ENCODE measurements at places on chromosomes 2 and 18.

- DNase-seq: no peak
These were observed at the start of gene CDH20 for GRCh38 chr18:61333271-61333745. Gene CDH20 (plus strand): TSS chr18:61333430.

GRCh38 chr2:43169099-43169945, 57.1 kb downstream of the ZFP36L2 start:
- no peak for DNase-seq

DNA sequence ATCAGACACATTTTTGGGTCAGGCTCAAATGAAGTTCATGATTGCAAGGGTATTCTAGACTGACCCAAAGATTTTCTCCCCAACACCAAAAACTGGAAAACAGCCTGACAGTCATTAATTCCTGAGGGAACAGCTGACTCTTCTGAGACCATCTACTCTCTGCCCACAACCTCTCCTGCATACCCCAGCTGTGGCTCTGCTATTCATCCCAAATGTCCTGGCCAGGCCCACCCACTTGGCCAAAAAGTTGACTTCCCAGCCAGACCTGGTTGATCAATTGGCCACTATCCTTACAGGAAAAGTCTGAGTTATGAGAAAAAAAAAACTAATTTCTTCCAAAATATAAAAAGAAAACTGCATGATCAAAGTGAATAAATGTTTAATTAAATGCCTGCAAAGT, 103.8 kb upstream of the ST3GAL5 start:
- DNase-seq: no peak

DNA sequence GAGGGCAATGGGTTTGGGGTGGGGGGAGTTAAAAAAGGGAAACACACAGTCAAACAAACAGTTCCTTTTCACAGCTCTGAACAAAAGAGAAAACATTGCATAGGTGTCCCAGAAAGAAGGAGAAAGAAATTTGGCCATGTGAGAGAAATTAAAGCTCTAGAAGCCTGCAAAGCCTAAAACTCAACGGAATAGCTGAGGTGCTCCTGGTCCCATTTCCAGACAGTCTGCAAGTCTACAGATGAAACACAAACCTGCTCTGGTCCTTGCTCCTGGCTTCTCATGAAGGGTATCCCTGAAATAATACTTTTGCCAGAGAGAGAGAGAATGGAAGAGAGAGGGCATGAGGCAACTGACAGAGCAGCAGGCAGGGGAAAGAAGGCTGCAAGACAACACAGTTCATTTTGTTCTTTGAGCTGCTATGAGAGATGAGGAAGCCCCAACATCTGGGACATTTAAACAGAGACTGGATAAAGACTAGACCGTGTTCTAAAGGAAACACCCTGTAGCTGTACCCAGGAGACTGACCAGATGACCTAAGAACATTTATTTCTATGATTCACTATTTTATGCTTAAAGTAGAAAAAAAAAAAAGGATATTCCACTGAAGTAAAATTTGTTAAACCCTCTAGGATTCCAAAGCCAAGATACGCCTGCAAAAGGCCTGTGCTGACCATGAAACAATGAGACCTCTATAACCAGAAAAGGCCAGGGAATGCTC, 57.3 kb upstream of the CYP26B1 start:
- no peak for DNase-seq

GRCh38 chr2:233689031-233689430, 3.7 kb upstream of the UGT1A6 start:
- no peak for DNase-seq

- no peak for DNase-seq
These were observed 542.0 kb upstream of the GCFC2 start for GRCh38 chr2:76252704-76253103.

GRCh38 chr2:149611100-149611820, 23.7 kb upstream of the MMADHC start:
- no peak for DNase-seq

GRCh38 chr2:163455815-163456214, 280.0 kb downstream of the FIGN start:
- DNase-seq: no peak

DNA sequence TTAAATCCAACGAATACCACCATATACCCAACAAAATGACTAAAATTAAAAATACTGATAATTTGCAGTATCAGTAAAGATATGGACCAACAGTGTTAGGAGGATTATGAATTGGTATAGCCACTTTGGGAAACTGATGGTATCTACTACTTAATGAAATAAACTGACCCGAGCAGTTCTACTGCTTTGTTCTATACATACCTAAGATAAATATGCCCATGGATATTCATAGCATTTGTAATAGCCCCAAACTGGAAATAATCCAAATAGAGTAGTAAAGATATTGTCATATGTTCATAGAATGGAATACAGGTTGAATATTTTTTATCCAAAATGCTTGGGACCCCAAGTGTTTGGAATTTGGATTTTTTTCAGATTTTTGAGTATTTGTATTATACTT, 20.7 kb downstream of the PPP1CB start:
- no peak for DNase-seq

- DNase-seq: no peak
These were observed 3.9 kb downstream of the PUM2 start for GRCh38 chr2:20346565-20347381.
